Upper lobe of left lung (tissue), 6 donors: ENCODE measurements at places on chromosomes 1 and 21.

DNA sequence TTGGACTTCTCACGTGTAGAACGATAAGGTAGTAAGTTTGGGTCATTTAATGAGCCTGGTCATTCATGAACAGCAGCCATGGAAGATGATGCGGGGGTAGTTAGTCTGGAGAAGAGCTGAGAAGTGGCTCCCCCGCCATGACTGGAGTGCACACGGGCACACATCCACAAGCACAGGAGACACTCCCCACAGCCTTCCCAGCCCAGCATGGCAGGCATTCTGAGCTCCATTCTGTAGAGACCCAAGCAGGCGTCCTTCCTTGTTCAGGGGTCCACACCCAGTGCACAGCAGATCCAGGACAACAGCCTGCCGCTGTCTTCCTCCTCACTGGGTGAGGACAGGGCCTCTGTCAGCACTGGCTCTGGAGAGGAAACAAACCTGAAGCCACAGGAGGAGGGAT lies 57.0 kb downstream of the SCCPDH start:
- no peak for DNase-seq
- no peaks in the 10 kb centered on the region for H3K27me3 ChIP-seq
- no peak overlapping the region for H3K27ac ChIP-seq
- H3K4me3 ChIP-seq: no peak overlapping the region
- no peaks in the 10 kb centered on the region for H3K36me3 ChIP-seq

DNA sequence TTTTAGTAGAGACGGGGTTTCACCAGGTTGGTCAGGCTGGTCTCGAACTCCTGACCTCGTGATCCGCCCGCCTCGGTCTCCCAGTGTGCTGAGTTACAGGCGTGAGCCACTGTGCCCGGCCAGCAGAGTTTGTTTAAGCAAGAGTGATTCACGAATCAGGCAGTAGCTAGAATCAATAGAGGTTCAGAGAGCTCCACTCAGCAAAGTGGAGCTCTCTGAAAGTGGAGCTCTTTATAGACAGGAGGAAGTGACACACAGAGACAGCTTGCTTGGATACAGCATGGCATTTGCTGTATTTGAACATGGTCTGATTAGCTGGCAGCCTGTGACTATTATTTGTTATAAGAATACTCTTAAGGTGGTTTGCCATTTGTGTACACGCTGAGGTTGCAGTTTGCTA lies 27.1 kb upstream of the CD34 start:
- H3K27me3 ChIP-seq: no peaks in the 10 kb centered on the region
- no peak overlapping the region for H3K4me3 ChIP-seq
- no peak overlapping the region for H3K27ac ChIP-seq
- H3K36me3 ChIP-seq: no peaks in the 10 kb centered on the region
- DNase-seq: no peak
- no peaks in the 10 kb centered on the region for H3K4me1 ChIP-seq

DNA sequence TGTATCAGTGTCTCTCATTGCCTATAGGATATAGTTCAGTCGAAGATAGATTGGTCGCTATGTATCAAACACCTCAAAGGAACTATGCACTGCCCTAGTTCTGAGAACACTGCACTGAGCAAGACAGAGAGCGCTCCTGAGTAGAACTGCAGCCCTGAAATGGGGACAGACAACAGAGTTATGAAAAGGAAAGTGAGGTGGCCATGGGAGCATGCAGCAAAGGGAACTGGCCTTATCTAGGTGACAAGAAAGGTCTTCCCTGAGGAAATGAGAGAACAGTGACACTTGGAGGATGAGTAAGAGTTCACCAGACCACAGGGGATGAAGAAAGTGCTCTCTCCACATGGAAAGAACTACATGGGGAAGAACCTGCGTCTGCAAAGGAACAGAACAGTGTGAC lies 7.5 kb upstream of the G0S2 start:
- no peaks in the 10 kb centered on the region for H3K36me3 ChIP-seq
- H3K4me1 ChIP-seq: no peaks in the 10 kb centered on the region
- H3K27ac ChIP-seq: no peak overlapping the region
- H3K27me3 ChIP-seq: no peaks in the 10 kb centered on the region

DNA sequence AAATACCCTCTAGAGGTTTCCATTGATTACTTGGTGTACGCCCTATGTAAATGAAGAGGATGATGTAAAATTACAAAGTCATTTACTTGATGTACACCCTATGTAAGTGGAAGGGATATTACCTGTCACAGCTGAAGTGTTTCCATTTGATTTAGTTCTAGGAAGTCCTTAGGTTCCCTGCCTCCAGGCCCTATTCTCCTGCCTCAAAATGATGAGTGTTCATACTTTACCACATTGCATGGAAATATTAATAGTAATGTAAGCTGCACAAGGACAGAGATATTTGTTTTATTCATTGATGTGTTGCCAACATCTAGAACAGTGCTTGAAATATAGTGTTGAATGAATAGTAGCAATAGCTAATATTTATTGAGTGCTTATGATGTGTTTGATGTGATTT lies 9.5 kb upstream of the AK4 start:
- H3K36me3 ChIP-seq: no peaks in the 10 kb centered on the region
- no peak for DNase-seq
- H3K4me3 ChIP-seq: no peak overlapping the region
- no peaks in the 10 kb centered on the region for H3K27me3 ChIP-seq
- no peak overlapping the region for H3K27ac ChIP-seq

DNA sequence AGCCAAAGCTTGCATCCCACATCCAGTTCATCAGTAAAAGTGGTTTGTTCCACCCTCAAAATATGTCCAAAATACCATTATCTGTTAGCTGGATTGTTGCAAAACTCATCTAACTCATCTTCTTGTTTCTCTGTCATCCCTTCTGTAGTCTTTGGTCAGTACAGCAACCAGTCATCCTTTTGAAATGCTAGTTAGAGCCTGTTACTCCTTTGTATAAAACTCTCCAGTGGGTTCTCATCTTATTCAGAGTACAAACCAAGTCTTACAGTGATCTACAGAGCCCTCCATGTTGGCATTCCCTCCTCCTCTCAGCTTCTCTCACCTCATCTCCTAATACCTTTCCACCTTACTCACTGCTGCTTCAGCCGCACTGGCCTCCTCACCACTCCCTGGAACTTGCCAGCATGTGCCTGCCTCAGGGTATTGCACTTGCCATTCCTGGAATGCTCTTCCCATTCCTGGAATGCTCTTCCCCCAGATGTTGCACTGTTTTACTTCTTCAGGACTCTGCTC lies 70.6 kb downstream of the LAMC1 start:
- no peaks in the 10 kb centered on the region for H3K27me3 ChIP-seq
- no peaks in the 10 kb centered on the region for H3K36me3 ChIP-seq
- no peak overlapping the region for H3K27ac ChIP-seq
- no peak for DNase-seq
- no peak overlapping the region for H3K4me3 ChIP-seq

DNA sequence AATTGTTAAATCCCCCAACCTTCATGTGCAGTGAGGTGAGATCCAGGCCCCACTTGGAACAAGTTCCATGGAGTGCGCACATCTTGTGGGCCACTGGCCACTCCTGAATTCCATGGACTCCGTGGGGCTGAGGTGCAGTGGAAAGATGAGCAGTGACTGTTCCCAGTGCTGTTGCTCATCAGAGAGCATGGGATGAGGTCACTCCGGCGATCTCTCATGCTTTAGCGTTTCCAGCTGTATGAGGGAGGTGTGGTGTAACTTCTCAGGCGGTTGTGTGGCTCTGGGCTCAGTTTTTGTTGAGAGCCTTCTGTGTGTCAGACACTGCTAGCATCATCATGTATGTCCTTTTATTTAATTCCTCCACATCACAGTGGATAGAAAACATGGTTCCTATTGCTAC lies 96.2 kb downstream of the GALNT2 start:
- H3K4me1 ChIP-seq: peaks cover 28% of the 10 kb centered on the region
- H3K27me3 ChIP-seq: no peaks in the 10 kb centered on the region
- no peak for DNase-seq
- no peaks in the 10 kb centered on the region for H3K36me3 ChIP-seq

DNA sequence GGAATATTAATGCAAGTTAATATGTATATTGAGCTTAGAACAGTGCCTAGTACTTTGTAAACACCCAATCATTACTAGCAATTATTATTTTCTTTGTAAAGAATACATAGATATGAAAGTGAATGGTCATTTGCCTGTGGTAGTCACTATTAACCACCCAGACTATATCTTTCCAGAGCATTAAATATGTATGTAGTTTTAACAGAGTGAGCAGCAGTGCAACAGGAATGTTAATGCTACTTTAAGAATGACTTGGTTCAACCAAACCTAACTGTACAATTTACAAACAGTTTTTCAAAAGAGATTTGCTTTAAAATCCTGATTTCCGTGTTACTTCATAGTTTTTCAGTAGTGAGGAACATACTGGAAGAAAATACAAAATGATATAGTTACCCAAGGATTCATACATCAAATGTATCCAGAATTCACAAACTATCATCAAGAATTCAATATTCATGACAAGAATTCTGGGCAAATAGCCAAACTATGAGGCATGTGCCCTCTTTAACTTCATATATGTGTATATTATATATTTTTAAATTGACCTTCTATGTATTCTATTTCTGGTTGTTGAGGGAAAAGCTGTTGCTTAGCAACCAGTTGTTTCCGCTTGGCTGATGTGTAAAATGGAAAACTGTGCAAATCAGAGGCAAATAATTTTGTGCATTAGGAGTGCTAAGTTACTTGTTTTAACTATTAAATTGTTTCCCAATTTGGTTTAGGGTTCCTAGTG lies 34.9 kb upstream of the IVNS1ABP start:
- H3K27me3 ChIP-seq: no peaks in the 10 kb centered on the region
- H3K4me3 ChIP-seq: no peak overlapping the region
- H3K4me1 ChIP-seq: no peaks in the 10 kb centered on the region
- no peak overlapping the region for H3K27ac ChIP-seq
- no peak for DNase-seq
- H3K36me3 ChIP-seq: no peaks in the 10 kb centered on the region

DNA sequence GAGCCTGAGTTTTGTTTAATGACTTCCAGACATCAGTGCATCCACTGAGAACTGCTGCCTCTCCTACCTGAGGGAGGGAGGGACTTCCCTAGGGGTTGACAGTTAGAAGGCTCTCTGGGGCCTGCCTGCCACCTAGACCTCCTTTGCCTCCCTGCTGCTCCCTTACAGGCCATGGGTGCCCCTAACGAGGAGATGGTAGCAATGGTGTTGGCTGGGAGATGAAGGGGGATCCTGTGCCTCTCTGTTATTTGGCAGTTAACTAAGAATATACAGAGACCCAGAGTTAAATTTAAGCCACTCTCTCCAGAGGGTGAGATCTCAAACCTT lies 66.1 kb downstream of the UBE2U start:
- no peaks in the 10 kb centered on the region for H3K27me3 ChIP-seq
- no peak overlapping the region for H3K4me3 ChIP-seq
- no peaks in the 10 kb centered on the region for H3K36me3 ChIP-seq
- no peak overlapping the region for H3K27ac ChIP-seq

DNA sequence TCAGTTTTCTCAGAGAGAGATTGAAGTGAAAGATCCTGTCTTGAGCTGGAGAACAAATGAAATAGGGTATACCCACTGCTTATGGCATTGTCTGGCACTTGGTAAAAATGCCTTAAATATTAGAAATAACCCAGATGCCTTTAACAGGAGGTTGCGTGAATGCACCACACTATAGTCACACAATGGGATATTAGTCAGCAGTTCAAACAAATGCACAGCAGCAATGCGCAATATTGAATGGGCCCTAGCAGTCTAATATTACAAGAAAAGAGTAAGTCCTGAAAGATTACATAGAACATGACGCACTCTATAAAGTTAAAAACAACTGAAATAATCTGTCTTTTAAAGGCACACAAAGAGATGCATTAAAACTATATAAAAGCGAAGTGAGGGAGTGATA lies 161.1 kb downstream of the EDEM3 start:
- DNase-seq: no peak
- no peak overlapping the region for H3K4me3 ChIP-seq
- no peak overlapping the region for H3K27ac ChIP-seq

GRCh38 chr1:40980453-40981121 lies 1.1 kb downstream of the CTPS1 start:
- peak overlapping the region; percentile 94 for H3K27ac ChIP-seq
- H3K27me3 ChIP-seq: no peaks in the 10 kb centered on the region
- peak overlapping the region; percentile 74 for H3K4me3 ChIP-seq
- peak; percentile 25 for DNase-seq
- peaks cover 32% of the 10 kb centered on the region for H3K4me1 ChIP-seq
- no peaks in the 10 kb centered on the region for H3K36me3 ChIP-seq

DNA sequence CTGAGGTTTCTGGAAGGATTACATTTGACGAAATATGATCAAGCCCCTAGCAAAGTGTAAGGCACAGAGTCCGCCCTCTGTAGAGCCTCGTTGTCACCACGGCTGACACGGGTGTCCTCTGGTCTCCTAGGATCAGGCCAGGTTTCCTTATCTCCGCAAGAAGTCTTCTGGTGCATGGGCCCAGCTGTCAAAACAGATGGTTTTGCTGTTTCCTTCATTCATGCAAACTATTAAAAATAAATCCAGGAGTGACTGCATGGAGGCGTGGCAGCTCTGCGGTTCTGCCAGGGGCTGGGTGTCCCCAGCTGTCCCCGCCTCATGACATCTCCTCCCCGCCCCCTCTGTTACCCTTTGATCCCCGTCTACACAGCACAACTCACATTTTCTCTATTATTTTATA lies 209.0 kb downstream of the DYRK1A start:
- H3K27me3 ChIP-seq: no peaks in the 10 kb centered on the region
- H3K36me3 ChIP-seq: no peaks in the 10 kb centered on the region
- no peaks in the 10 kb centered on the region for H3K4me1 ChIP-seq
- DNase-seq: no peak
- no peak overlapping the region for H3K4me3 ChIP-seq

DNA sequence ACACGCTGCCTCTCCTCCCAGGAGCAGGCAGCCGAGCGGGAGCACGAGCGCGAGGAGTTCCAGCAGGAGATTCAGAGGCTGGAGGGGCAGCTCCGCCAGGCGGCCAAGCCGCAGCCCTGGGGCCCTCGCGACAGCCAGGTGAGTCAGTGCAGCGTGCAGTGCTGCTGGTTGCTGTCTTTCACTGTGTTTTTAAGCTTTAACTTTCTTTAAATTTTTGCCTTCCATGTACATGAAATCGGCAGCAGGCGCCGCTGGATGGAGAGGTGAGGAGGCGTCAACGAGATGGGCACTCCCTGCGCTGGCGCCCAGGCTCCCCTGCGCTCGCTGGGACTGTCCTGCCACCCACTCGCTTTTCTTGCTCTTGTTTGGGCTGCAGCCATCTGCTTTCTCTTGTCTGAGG lies 60.7 kb upstream of the DIP2A start:
- H3K4me3 ChIP-seq: no peak overlapping the region
- H3K27me3 ChIP-seq: no peaks in the 10 kb centered on the region
- no peaks in the 10 kb centered on the region for H3K4me1 ChIP-seq
- H3K27ac ChIP-seq: no peak overlapping the region

DNA sequence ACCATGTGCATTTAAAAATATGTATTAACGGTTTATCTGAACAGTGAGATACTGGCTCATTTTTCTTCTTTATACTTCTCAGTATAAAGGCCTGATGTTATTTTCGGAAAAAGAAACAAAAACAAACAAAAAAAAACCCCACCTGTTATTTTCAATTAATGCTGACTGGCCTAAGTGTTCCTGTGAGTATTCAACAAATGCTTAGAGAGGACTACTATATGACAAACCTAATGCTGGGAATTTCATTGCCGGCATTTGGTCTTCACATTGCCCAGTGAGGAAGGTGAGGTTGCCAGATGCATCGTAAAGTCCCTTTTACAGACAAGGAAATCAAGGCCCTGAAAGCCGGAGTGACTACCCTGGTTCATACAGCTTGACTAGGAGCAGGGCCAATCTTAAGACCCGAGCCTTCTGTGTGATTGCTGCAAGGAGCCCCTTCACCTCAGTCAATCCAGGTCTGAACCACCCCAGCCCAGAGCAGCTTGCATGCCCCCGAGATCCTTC lies 599 bp downstream of the MRPL24 start:
- peaks cover 29% of the 10 kb centered on the region for H3K36me3 ChIP-seq
- H3K4me3 ChIP-seq: peak overlapping the region; percentile 73
- peaks cover 24% of the 10 kb centered on the region for H3K4me1 ChIP-seq
- no peaks in the 10 kb centered on the region for H3K27me3 ChIP-seq
